ENCODE measurements at places on chromosomes 7 and 10. TPM values are rescaled to one million over a fixed set of nuclear protein-coding genes. Genes with fewer than 3 reads are reported as not detected.

Gene CACNB2
- total RNA-seq = 0.20 TPM

Gene HOXA9
- 0.33 TPM for total RNA-seq

Gene DENND11
- 9.4 TPM for total RNA-seq

Gene NT5C3A
- 9.5 TPM for total RNA-seq

Gene SUN3
- total RNA-seq = not detected

Gene PTPRZ1
- total RNA-seq = 0.46 TPM
